Foreskin melanocyte (primary cell): ENCODE measurements at places on chromosomes 5 and 9.

GRCh38 chr9:130451509-130452388 is 7.0 kb downstream of the ASS1 start:
- DNase-seq: peak; percentile 63

- no peak for DNase-seq
These were observed 41.6 kb upstream of the FBN2 start for GRCh38 chr5:128579639-128580038.

DNA sequence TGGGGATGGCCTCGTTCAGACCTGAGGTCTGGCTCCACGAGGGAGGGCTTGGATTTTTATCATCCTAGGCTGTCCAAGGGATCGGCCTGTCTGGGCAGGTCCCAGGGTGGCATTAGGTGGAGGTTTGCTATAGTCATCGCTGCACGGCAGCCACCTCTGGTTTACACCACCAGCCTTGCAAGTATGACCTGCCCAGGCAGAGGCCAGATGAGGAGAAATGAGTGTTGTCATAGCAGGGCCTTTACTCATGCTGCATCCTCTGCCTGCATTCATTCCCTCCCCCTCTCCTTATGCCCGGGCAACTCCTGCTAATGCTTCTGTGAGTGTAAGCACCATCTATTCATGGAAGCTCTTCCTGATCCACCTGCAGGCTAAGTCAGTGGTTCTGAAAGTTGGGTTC is 15.3 kb upstream of the NDST1 start:
- no peak for DNase-seq

- no peak for DNase-seq
These were observed 64.6 kb downstream of the WNK2 start for GRCh38 chr9:93248386-93249040.

- no peak for DNase-seq
These were observed 339.7 kb downstream of the NTRK2 start for GRCh38 chr9:85009251-85009650.
